ENCODE measurements at places on chromosomes 12 and 14. TPM values are rescaled to one million over a fixed set of nuclear protein-coding genes. Genes with fewer than 3 reads are reported as not detected.
A peak's percentile ranks its signal among the peaks of the same experiment; 100 is the strongest.

DNA sequence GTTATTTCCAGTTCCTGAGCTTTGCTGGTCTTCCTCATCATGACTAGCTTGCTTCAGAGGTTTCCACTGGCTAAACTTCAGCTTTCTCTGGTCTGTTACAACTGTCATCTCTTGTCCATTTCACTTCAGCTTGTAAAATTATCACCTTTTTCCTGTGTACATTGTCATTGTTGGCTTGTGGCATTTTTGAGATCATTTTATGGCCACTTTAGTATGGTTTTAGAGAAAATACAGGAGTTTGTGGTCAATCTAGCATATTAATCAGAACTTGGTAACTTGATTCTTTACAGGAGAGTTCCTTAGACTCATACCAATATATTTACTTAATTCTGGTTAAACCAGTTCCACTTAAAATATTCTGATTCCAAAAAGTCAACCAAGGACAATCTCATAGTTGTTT, 235.9 kb upstream of the KITLG start:
- DNase-seq = no peak

DNA sequence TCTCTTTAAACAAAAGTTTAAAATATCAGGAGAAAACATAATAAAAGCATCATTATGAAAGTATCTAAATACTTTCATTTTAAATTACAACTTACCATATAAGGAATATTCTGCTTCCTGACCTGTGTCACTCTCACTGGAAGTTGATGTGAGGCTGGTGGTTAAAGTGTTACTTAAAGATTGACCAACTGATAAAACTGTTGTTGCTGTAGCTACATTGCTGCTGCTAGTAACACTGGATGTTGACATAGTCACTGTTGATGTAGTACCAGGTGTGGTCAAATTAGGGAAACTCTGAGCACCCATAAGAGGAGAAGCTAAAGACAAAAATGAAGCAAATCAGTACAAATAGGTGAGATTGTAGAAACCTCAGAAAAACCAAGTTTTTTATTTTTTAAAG, 79.9 kb downstream of the HECTD1 start:
- DNase-seq = no peak

DNA sequence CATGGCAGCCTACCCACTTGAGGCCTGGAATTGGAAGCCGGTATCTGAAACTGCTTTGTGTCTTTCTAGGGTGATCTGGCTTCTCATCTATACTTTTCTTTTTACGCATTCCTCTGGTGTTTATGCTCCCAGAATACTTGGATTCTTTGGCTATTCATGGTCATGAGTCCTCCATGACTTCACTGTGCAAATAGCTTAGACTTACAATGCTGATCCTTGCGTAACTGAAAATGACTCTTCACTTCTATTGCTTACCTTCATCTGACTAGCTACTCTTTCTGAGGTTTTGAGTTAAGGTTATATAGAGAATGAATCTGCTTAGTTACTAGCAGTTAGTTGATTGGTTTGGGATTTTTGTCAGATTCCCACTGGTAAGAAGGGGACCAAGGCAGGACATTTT, 121.7 kb upstream of the NOVA1 start:
- DNase-seq = no peak

DNA sequence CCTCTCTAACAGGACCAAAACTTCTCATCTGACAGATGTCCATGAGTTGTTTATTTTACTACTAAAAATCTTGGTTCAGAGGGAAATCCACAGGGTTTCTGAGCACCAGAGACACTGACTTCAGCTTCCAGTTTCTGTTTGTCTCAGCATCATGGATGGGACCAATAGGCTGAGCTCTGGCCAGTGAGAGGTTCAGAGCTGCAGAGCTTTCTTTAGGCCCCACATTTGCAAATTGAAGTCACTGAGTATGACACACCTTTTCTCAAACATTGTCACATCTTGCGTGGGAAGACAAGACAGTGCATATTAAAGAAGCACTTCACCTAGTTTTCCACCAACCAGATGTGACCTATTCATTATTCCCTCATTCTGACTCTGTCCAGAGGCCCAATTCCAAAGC, 45.2 kb downstream of the RDH12 start:
- DNase-seq = no peak

- no peak for DNase-seq
These were observed 272.8 kb downstream of the AKAP6 start for GRCh38 chr14:32601906-32602305.

- no peak for DNase-seq
These were observed 472.4 kb downstream of the ZFP36L1 start for GRCh38 chr14:68320495-68320894.

GRCh38 chr14:51327376-51327775, 87.3 kb downstream of the TMX1 start:
- no peak for DNase-seq

- peak; percentile 42 for DNase-seq
These were observed 40.4 kb upstream of the LDHB start for GRCh38 chr12:21697904-21698630.

GRCh38 chr14:74548881-74549280, 55.3 kb downstream of the ISCA2 start:
- peak; percentile 68 for DNase-seq

DNA sequence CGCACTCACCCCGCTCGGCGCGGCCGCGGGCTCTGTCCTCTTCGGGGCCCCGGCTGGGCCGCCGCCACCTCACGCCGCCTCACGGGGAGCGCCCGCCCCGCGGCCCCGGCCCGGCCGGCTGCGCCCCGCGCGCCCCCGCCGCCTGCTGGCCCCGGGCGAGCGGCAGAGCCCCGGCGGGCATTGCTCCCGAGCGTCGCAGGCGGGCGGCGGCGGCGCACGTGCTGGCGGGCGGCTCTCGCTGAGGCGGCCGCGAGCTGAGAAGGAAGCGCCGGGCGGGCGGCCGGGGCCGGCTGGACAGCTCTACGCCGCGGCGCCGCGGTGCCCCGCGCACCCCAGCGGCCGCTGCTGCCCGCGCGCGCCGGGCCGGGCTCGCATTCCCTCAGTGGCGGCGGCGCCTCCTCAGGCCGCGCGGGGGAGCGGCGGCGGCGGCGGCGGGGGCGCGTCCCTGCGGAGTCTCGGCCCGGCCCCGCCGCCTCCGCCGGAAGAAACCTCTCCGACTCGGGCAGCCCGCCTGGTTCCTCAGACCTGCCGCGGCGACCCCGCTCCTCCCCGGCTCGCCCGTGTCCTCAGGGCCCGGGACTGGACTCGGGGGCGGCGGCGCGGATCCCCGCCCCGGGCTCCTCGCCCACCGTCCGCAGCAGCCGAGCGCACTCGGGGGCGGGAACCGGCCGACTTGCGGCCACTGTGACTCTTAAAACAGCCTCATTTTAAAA, at the start of gene PITPNM2:
Gene PITPNM2, minus strand, starts transcription at position 347 of the 713 bp plus-strand sequence. CDS start 116,500 bp downstream, outside the sequence.
- DNase-seq = peak; percentile 30

DNA sequence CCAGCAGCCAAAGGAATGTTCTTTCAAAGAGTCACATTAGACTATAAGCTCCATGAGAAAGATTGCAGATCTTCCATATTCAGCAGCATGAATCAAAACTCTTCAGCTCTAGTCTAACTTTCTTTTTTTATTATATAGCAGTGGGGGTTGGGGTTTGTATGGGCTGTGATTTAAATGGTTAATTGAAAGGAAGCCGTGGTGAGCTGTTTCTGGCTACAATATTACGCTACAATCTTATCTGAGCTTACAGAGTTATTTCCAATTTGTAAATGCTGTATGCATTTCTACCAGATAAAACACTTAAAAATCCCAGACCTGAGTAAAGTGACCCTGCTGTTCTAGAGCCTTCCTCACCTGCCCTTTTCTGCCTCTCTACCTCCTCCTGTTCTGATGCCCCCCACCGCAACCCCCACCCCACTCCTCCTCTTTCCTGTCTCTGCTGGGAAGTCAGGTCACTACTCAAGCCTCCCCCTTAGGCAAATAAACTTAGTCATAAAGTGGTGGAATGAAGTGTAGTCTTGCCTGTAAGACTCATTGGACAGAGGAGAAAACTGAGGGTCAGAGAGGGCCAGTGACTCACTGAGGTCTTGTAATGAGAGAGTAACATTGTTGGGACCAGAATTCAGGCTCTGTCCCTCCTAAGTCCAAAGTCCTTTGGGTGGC, 1089.5 kb downstream of the BCL11B start:
- no peak for DNase-seq

DNA sequence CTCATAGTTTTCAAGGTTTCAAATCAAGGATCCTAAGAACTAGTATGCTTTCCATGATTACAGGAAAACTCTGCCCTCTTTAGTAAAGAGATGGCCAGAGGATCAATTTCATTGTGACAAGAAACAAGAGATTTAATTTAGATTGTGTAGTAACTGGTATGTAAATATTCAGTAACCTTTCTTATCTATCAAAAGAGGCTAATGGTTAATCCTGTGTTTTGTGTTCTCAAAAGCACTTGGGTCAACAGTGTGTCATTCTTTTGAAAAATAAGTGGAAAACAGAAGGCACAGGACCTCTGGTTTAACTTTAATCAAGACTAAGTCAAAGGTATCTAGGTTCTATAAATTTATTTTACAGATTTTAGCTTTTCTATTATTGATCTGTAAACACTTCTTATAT, 56.6 kb upstream of the ERGIC2 start:
- no peak for DNase-seq

DNA sequence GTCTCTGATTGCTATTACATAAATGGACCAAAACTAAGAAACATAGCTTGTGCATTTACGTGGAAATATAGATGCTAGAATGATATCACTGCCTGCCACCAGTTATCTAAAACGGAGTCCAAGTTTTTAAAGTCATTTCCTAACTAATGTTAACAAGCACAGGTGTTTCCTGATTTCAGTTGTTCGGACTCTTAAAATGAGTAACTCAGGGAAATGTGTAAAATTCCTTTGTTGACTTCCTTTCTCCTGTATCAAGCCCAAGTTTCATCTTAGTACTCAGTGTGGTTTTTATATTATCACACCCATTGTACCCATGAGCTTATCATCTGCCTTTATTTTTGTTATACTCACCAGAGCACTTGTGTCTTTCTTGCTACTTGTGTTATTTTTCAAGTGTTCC, 13.2 kb upstream of the PRKCH start:
- no peak for DNase-seq

DNA sequence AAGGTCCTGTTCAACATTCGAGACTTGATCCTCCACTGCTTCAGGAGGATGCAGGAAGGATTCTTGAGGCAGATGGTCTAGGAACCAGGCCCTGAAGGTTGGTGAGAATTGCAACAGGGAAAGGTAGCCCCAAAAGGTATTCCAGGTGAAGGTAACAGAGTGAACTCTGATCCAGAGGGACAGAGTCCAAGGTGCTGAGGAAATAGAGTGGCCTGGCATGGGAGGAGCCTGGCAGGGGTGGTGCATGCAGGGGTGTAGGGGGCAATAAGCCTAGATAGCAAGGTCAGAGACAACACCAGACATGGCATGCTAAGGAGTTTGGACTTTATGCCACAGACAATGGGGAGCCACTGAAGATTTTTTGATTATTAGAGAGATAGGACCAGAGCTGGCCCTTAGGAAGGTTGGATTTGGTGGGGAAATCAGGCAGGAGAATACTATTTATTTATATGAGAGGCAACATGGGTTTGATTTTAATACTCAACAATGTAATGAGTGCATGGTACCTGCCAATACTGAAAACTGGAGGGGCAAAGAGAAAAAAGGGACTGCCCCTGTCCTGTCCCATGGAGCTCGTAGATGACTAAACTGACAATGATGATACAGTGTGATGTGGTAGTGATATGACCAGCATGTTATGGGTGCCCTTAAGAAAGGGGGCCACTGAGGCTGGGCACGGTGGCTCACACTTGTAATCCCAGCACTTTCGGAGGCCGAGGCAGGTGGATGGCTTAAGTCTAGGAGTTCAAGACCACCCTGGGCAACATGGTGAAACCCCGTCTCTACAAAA, 50.5 kb upstream of the TMED10 start:
- DNase-seq = no peak

DNA sequence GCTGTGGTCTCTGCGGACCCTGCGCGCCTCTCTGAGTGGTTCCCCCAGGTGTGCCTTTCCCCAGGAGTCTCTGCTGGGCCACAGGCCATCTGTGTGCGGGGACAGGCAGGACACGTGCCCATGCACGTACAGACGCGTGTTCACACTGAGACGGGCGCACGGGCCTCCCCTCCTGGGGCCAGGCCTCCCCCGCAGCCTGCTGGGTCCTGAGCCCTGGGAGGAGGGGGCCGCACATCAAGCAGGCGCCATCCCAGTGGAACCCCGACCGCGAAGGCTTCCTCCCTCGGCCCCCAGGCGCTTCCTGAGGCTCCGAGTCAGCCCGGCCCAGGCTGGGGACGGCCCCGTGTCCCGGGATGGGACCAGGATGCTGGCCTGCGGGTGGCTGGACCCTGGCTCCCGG, 39.7 kb downstream of the LRCOL1 start:
- no peak for DNase-seq

DNA sequence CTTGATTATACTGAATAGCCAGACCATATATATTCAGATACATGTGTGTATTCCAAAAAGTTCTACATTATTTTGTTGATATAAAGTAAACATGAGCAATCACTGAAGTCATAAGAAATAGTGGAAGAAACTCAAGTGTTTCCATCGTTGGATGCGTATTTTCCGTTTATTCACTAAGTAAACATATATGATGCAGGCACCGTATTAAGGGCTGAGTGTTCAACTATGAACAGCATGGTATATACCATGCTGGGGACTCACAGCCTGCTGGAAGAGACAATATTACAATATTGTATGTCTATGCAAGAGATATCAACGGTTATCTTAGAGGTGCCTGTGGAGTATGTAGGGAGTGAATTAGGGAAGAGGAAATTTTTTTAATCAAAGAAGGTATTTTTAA, 1.2 kb downstream of the PYROXD1 start:
- DNase-seq = no peak

GRCh38 chr12:115000038-115000437, 316.1 kb upstream of the TBX3 start:
- no peak for DNase-seq

GRCh38 chr12:51818086-51818485, 30.4 kb downstream of the FIGNL2 start:
- DNase-seq = no peak

DNA sequence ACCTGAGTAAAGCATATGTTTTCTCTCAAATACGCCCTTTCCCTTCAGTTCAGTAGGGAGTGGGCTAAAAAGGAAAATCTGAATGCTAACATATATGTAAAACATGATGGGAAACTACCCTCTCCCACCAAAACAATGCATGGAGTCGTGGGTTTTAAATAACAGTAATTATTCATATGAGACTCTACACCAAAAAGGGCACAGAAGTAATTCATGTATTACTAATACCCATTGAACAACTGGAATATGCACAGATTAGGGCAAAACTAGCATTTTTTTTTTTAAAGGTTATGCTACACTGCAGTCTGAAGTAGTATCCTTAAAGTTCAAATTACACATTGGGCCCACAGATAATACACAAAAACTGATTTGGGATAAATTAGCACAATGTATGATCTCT, 8.1 kb upstream of the ARID2 start:
- DNase-seq = no peak

IFNG-AS1 gene
- total RNA-seq = not detected

FIGNL2 gene
- total RNA-seq = 2.1 TPM

SIX1 gene
- total RNA-seq = 6.5 TPM

GSG1 gene
- not detected for total RNA-seq

ACRBP gene
- 2.4 TPM for total RNA-seq

PLBD1 gene
- 10.6 TPM for total RNA-seq

NRXN3 gene
- total RNA-seq = 17.1 TPM

DRAM1 gene
- total RNA-seq = 23.1 TPM

GPR84 gene
- total RNA-seq = 0.42 TPM

MANSC1 gene
- 7.9 TPM for total RNA-seq

NTN4 gene
- total RNA-seq = 30.8 TPM

TAS2R30 gene
- 4.9 TPM for total RNA-seq
